Globus pallidus (tissue), 1 donor: ENCODE measurements at places on chromosomes 16 and 17.
A peak's percentile ranks its signal among the peaks of the same experiment; 100 is the strongest.

- no peak for DNase-seq
Measured at GRCh38 chr16:85555719-85556455, 57.2 kb upstream of the GSE1 start.

GRCh38 chr17:76182016-76182764 lies 41.1 kb upstream of the FOXJ1 start:
- DNase-seq = peak; percentile 83

DNA sequence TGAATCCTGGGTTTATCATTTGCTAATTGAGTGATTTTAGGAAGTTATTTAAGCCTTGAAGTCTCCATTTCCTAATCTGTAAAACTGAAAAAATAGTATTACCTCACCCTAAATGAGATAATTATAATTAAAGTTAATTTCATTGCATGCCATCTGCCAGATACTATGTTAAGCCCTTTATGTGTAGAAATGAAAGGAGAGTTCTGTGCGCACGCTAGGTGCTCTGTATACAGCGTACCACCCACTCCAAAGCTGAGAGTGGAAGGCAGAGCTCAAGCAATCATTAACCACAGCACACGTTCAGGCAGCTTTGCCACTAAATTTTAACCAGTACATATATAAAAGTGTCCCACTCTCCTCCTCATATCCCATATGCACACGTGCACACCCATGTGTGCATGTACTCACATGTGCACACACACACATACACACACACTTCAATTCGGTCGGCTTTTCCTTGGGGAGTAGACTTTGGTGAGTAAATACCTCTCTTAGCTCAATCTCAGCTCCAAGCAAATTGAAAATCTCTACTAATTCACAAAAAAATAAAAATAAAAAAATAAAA lies 204.8 kb downstream of the GRIN2A start:
- no peak for DNase-seq

GRCh38 chr17:82963104-82963950 lies 116.1 kb upstream of the METRNL start:
- DNase-seq = peak; percentile 19

- no peak for DNase-seq
Measured at GRCh38 chr17:76022285-76022684, 4.8 kb downstream of the EVPL start.

- DNase-seq = peak; percentile 64
Measured at GRCh38 chr16:28925386-28926228, 569 bp upstream of the RABEP2 start.

DNA sequence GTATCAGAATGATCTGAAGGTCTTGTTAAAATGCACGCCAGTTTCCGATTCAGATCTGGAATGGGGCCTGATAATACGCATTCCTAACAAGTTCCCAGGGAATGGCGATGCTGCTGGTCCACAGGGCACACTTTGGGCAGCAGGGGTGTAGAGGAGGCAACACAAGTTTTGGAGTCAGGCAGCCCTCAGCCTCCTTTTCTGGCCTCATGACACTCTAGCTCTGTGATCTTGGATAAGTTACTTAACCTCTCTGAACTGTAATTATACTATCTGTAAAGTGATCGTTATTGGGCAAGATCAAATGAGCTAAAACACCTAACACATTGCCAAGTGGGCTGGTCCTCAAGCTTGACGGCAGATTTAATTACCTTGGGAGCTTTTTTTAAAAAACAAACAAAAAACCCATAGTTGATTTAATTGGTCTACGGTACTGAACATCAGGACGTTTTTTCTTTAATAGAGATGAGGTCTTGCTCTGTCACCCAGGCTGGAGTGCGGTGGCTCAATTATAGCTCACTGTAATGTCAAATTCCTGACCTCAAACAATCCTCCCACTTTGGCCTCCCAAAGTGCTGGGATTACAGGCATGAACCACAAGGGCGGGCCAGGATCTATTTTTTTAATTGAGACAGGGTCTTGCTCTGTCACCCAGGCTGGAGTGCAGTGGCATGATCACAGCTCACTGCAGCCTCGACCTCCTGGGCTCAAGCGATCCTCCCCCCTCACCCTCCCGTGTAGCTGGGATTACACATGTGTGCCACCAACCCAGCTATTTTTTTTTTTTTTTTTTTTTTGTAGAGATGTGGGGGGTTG lies 10.0 kb upstream of the MRPS23 start:
- no peak for DNase-seq

DNA sequence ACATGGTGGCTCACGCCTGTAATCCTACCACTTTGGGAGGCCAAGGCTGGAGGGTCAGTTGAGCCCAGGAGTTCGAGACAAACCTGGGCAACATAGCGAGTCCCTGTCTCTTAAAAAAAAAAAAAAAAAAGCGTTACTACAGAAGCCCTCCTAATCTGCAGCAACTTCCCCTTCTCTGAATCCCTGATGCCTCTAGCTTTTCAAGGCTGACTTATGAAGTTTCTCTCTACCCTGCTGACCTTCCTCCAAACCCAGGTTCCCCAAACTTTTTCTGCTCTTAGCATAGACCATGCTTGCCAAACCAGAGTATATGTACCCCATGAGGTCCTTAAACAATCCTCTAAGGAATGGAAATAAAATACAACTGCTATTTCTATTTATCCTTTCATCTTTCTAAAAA lies 16.4 kb downstream of the LYRM1 start:
- DNase-seq = no peak

DNA sequence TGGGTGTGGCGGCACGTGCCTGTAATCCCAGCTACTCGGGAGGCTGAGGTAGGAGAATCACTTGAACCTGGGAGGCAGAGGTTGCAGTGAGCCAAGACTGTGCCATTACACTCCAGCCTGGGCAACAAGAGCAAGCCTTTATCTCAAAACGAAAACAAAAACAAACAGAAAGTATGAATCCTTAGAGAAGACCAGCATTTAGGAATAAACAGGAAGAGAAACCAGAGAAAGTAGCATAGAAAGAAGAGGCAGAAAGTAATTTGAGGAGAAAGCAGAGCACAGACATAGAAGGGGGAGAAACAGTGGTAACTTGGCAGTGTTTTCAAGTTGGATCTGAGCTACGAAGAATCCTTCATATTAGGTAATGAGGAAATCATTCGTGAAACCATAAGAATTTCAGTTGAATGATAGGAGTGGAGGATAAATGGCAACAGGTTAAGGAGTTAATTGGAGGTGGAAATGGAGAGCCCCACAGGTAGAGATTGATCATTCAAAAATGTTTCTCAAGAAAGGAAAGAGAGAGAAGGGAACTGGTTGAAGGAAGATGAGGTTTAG lies 9.7 kb upstream of the CCL2 start:
- DNase-seq = no peak

DNA sequence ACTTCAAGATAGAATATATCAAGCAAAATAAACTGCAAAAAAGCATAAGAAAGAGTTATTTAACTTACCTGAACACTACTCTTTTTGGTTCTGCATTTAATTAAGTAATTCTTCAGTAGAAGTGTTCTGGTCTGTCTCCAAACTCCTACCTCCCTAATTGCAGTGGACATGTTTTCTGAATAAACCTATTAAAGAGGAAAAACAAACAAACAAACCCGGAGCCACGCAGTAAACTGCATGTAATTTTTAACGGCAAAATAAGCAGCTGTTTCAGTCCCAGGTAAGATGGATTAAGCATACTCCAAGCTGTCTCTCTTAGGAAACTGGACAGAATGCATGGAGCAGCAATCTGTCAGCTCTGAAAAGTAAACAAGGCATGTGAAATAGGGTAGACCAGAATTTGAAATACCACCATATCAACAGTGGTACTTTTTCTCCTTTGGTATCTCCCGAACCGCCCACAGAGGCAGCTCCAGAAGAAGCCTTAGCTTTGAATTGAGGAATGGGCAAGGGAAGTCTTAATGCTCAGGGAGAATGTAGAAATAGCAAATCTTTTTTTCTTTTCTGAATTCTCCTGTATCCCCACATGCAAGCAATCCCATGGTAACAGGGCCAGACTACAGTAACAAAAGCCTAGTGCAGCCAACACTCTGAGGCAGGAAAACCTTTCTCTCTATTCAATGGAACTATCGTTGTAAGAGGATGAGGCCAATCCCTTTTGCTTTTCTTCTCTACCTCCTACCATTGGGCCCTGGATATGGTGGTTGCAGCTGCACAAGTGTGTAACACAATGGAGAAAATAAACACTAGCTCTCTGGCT lies 12.5 kb downstream of the ABCA5 start:
- no peak for DNase-seq

DNA sequence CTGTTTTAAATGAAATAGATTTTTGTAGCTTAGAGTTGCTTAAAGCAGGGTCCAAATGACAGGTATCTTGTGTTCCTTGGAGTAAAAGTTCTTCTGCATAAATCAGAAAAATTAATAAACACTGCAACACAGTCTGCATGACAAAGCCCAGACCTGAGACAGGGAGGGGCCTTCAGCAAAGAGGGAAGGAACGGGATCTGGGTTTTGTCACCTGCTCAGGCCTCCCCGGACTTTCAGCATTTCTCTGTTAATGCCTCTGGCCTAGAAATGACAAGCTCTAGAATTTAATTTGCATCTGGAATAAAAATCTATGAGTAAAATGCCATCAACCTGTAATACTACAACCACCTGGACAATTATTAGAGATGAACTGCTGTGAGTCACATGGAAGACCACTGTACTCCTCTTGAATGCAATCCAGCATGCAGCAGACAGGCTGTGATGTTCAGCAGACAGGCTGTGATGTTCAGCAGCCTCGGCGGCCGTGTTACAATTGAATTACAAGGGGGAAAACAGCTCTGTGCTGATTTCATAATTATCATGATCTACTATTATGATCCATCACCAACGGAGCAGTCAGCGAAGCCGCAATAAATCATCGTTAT lies 170.2 kb downstream of the TOX3 start:
- DNase-seq = no peak

- no peak for DNase-seq
Measured at GRCh38 chr16:76656994-76657393, 379.8 kb downstream of the CNTNAP4 start.

GRCh38 chr17:27327871-27328270 lies 34.0 kb downstream of the WSB1 start:
- DNase-seq = no peak

GRCh38 chr17:68498479-68499326 lies 13.5 kb upstream of the PRKAR1A start:
- DNase-seq = no peak

DNA sequence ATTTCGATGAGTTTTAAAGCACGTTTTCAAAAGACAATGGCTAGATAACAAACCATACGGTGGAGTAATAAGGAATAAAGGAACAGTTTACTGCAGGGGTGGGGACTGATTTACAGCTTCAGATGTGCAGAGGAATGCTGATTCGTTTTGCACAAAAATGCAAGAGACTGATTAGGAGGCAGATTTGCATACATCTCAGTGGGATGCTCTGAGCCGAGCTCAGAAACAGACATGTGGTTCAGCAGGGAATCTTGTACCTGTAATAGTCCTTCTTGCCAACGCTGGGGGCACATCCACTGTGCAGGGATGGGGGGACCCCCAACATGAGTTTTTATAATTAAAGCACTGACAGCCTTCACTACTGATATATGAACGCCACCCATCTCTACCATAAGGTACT lies 308.0 kb downstream of the GRIN2A start:
- DNase-seq = no peak

GRCh38 chr17:42287977-42288802 lies at the start of gene STAT5A:
Gene STAT5A, plus strand, starts transcription at chr17:42288498. Its CDS starts 914 bp downstream, at chr17:42289412.
- peak; percentile 75 for DNase-seq

DNA sequence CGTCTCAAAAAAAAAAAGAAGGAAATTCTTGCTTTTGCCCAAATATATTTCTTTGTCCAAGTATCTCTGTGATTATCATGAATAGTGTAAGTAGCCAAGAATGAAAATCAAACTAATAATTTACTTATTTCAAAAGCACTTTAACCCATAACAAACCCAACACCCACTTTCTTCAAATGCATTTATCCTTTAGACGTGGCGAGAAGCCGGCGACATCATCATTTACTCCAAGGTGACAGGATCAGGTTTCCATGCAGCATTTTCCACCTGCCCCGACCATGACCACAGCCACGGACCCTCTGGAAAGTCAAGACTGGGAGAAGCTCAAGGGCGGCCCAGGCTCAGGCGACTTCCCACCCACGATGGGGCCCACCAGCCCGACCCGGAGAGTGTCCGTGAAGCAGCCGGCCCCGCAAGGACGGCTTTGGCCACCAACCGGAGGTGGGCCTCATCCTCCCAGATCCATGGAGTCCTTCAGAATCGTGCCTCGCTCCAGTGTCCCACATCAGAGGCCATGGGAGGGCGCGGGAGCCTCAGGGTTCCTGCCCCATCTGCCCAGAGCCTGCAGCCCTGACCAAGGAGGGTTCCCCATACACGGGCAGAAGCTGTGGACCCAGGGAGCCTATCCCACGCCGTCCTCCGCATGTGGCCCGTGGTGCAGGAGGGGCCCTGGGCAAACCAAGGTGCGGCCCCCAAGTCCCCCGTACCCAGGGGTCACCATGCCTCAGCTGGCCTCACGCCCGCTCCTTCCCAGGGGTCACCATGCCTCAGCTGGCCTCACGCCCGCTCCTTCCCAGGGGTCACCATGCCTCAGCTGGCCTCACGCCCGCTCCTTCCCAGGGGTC lies 18.7 kb downstream of the UTS2R start:
- DNase-seq = no peak

GRCh38 chr16:61813339-61813738 lies 222.9 kb downstream of the CDH8 start:
- DNase-seq = no peak

- no peak for DNase-seq
Measured at GRCh38 chr17:81116704-81117103, 48.6 kb upstream of the PVALEF start.

DNA sequence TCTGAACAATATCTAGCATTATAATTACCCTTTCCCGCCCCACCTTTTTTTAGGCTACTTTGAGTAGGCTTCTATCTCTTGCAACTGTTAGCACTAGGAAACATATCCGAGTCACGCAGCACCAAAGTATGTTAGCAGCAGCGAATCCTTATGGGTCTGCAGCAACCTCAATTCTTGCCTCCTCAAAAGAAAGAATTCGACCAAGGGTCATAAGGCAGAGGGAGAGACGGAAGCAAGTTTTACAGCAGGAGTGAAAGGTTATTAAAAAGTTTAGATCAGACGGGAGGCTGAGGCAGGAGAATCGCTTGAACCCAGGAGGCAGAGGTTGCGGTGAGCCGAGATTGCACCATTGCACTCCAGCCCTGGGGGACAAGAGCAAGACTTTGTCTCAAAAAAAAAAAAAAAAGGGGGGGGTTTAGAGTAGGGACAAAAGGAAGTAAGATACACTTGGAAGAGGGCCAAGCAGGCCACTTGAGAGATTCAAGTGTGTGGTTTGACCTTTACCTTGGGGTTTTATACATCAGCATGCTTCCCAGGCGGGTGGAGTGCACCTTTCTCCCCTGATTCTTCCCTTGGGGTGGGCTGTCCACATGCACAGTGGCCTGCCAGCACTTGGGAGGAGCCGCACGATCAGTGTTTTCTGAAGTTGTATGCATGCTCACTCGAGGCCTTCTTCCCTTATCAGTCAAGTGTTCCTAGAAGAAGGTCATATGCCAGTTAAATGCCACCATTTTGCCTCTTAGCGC lies 67.7 kb downstream of the HLF start:
- no peak for DNase-seq
